ENCODE measurements at places on chromosomes 4 and X.

DNA sequence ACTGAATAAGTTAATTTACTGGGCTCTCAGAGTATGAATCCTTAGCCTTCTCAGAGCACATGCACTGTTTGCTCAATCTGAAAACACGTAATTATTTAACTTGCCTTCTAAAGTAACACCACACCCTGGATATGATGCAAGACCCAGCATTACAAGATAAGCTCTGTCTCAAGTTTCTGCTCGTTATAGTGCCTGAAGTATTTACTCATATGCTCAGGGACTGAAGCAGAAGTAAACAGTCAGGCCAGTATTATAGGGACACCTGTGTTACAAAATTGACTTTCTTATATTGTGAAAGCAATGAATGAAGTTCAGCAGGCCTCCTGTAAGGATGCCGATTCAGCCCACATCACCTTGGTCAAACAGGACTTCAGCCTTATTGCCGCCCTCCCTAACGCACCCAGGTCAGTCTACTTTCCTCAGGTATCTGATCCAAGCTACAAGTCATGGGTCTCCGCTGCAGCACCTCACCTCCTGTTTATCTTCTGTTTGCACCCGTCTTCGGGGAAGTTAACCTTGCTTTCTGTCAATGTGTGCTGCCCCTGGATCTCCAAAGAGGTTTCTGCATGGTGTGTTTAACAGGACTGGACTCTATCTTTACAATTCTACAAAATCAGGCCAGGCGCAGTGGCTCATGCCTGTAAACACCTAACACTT, 42.8 kb upstream of the KLF3 start:
- no peak for DNase-seq

DNA sequence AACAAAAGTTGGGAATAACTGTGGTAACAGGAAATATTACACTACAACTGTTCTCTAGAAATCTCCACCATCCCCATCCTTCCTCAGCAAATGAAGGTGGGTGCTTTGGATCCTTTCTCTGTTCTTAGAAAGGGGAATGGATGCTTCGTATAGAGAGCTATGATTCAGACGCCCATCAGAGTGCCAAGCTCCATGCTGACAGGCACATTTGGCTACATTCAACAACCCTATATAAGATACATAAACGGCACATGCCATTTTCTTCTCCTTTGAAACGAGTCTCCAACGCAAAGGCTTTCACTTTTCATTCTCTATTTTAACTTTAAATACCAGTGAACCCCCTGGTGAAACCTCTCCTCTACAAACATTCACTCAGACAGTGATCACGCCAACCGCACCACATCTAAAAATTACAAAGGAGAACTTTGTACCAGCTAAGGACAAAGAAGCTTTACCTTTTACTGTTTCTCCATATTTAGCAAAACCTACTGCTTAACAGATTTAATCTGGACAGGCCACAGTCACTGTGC, 172.5 kb downstream of the TSPAN5 start:
- DNase-seq = no peak

DNA sequence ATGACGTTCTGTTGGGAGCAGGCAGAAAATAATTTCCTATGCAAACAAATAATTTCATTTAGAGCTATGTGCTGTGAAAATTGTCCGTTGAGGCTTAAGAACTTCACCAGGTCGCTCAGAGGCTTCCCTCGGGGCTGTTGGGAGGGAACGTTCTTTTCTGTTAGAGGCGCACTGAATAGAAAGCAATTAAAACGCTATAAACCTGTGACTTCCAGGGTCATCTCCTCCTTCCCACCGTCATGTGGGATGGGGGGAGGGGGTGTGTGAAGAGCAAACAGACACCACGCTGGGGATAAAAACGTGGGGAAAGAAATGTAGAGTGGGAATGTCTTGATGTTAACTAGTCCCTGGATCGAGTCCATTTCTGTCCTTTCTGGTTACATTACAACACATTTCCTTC, 35.2 kb upstream of the ZNF518B start:
- DNase-seq = no peak

- DNase-seq = no peak
Observed at GRCh38 chr4:35970366-35970960, 273.9 kb downstream of the ARAP2 start.

DNA sequence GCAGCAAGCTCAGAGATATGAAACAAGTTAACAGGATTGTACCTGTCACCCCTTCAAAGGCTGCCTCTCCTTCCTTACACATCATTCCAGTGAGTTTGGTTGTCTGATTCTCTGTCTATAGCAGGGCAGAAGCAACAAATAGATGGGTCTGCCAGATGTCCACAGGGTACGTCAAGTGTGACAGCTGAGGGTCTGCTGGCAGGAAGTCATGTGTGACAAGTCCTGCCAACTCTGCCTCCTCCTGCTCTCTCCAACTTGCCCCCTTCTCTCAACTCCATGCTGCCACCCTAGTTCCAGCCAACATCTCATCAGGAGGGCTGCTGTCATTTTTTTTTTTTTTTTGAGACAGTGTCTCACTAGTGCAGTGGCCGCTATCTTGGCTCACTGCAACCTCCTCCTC, 109.2 kb downstream of the NSUN7 start:
- no peak for DNase-seq

DNA sequence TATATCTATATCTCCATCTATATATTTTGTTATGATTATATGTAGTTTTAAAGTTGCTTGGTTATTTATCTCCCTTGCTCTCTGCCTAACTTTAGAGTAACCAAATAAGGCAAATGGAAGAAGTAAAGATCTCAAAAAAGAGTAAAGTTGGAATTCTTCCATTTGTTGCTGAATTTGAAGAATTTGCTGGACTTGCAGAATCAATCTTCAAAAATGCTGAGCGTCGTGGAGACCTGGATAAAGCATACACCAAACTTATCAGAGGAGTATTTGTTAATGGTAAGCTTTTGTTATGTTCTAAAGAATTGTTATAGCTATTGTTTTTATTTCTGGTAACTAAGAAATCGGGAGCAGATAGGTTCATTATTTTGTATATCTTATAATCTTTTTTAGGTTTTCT, 43.2 kb downstream of the EXOC1 start:
- DNase-seq = no peak

DNA sequence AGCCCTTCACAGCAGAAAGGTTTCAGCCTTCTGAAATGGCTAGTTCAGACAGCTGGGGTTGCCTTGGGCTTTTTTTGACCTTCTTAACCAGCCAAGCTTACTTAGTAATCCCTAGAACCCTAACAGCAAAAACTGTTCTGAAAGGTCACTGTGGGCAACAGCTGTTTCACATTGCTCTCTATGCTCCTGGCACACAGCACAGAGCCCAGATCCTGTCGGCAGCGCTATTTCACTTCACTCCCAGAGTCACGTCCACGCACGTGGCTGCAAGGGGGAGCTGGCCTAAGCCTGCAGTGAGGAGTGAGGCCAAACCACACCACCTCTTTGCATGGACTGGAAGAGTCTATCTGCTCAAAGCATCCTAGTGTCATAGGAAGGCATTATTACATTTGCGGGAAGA, 32.0 kb upstream of the STS start:
- DNase-seq = no peak

All from memory B cell (primary cell).